ENCODE measurements at places on chromosomes 1 and 21. TPM values are rescaled to one million over a fixed set of nuclear protein-coding genes. Genes with fewer than 3 reads are reported as not detected.

GRCh38 chr21:16775076-16775475, 737.8 kb upstream of the CXADR start:
- no peak overlapping the region for H3K27ac ChIP-seq
- no peaks in the 10 kb centered on the region for H3K27me3 ChIP-seq
- no peak overlapping the region for H3K4me3 ChIP-seq
- H3K36me3 ChIP-seq: no peaks in the 10 kb centered on the region
- no peak for DNase-seq
- H3K4me1 ChIP-seq: no peaks in the 10 kb centered on the region

GRCh38 chr1:181493166-181493565, 9.8 kb downstream of the CACNA1E start:
- no peak overlapping the region for H3K4me3 ChIP-seq
- no peak overlapping the region for H3K27ac ChIP-seq
- H3K27me3 ChIP-seq: peaks cover 54% of the 10 kb centered on the region
- no peak for DNase-seq
- H3K4me1 ChIP-seq: no peaks in the 10 kb centered on the region

DNA sequence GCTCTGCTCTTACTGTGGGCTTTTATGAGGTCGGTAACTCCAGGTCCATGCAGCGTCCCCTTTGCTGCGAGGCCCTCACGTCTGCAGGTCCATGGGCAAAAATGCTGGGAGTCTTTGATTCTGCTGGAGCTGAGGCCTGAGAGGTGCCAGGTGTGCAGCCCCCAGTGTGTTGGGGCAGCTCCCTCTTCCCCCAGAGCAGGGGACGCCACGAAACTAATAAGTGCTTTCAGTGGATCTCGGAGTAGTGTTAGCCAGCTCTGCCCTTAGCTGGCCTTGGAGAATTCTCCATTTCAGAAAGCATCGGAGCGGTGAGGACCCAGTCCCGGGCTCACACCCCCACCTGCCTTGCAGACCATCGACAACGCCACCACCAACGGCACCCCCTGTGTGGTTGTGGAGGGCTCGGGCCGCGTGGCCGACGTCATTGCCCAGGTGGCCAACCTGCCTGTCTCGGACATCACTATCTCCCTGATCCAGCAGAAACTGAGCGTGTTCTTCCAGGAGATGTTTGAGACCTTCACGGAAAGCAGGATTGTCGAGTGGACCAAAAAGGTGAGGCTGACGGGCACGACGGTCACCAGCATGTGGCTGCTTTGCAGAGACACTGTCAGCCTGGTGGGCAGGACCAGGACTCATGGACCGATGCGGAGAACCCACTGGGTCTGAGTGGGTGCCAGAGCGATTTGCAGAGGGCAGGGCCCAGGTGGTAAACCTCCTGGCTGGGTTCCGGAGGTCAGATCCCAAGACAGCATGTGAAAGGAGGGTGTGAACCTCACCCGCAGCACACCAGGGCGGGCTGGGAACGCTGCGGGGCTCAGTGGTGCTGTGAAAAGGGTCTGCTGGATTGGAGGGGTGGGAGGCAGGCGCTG, 25.5 kb downstream of the TRPM2 start:
- peaks cover 25% of the 10 kb centered on the region for H3K4me1 ChIP-seq
- H3K27me3 ChIP-seq: peaks cover 5% of the 10 kb centered on the region
- no peak for DNase-seq

SPATA17 gene
- total RNA-seq: not detected

PACC1 gene
- total RNA-seq: 17.1 TPM

Data from activated CD8-positive, alpha-beta memory T cell treated with anti-CD3 and anti-CD28 coated beads, Interleukin-2, amount 10 ng/mL, durations not matched to agents 7 days and 5 days (primary cell).